ENCODE measurements at places on chromosomes 1 and 21.
A peak's percentile ranks its signal among the peaks of the same experiment; 100 is the strongest.

DNA sequence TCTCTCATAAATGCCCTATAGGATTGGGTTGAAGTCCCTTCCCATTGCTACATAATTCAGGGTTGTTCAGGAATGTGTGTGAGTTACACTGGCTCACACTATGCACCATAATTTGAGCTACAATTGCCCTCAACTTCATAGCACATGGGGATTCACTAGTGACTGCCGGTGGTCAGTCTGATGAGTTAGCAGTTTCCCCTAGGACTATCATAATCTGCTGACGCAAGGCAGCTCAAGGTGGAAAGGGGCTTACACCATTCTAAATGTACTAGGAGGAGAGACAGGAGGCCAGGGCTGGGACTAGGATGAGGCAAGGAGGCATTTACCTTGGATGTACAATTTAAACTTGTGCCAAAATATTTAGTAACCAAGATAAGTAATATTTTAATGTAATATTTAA lies 224.7 kb downstream of the GRIK1 start:
- DNase-seq = no peak

DNA sequence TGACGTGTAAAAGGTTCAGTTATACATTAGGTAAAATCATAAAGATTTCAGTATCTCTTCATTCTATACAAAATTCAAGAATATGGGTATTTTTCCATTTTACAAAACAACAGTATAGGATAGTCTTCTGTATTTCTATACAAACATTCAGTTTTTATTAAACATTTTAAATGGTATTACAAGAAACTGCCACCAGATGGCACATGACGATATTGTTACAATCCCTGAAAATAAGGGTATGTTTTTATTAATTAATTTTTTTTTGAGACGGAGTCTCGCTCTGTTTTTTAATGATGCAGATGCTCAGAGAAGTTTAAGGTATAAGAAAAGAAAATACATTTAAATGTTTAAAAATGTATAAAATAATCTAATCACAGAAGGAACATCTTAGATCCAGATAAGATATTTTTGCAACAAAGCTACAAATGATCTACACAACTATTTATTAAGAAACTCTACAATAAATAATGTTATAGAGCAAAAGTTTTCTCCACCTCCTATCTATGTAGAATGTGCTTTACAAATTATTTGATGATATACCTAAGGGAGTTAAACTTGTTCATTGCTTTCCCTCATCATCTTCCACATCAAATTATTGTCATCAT lies 23.5 kb upstream of the RSBN1 start:
- peak; percentile 66 for DNase-seq

- DNase-seq = no peak
Measured at GRCh38 chr1:192913683-192914082, 104.8 kb downstream of the RGS2 start.

DNA sequence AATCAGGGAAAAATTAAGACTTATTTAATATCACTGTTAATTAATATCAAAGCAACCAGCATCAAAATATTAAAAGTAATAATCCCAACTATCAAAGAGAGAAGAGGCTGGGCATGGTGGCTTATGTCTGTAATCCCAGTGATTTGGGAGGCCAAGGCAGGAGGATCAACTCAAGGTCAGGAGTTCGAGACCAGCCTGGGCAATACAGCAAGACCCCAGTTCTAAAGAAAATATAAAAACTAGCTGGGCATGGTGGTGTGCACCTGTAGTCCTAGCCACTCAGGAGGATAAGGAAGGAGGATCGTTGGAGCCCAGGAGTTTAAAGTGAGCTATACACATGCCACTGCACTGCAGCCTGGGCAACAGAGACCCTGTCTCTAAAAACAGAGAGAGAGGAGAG lies 43.2 kb downstream of the AHCTF1 start:
- no peak for DNase-seq

Data from RKO (cell line).